T-cell (primary cell): ENCODE measurements at places on chromosomes 13 and 19.

GRCh38 chr13:95250961-95251360 lies 50.3 kb downstream of the ABCC4 start:
- no peak for DNase-seq

DNA sequence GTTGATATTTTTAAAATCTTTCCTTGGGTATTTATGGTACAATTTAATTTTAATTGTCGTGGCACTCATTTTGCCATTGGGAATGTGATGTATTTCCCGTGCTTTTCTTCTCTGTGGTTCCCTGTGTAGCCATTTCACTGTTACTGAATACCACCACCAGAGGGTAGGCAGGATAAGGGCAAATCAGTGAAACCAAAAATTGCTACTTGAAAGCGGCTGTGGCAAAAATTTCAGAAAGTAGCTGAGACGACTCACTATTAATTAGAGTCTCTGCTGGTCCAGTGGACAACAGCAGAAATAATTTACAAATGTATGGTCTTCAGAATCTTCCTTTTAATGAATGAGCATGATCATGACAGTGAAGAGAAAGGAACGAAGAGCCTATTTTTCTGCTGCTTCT lies 34.4 kb upstream of the MIR17HG start:
- no peak for DNase-seq

DNA sequence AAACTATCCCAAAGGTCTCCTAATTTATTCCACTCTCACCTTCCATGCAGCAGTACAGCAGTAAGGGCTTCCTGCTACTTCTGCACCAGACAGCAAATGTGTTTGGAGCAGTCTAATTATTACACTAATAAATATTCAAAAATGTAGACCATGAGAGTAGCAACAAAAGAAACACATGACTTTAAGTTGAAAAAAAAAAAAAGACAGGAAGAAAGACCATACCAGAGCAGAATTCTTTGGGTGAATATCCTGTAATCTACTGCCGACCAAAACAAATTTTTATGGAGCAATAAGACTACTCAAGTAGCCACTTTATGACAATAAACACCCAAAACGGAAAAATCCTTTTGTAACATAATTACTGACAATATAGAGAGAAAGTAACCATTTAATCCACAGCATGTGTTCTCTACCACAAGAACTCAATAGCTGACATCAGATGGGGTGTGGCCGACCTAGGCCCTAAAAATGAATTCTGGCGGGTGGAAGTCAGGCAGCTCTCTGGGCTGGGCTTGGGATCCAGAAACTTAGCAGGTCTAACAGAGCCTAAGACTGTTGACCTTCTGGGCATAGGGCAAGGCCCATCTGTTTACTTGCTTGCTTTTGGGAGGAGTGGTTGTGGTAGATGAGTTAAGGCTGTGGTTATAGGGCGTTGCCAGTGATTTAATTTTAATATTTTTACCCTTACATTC lies 4.6 kb downstream of the KLF12 start:
- peak; percentile 35 for DNase-seq

GRCh38 chr19:33653684-33654083 lies 31.9 kb downstream of the CHST8 start:
- no peak for DNase-seq

DNA sequence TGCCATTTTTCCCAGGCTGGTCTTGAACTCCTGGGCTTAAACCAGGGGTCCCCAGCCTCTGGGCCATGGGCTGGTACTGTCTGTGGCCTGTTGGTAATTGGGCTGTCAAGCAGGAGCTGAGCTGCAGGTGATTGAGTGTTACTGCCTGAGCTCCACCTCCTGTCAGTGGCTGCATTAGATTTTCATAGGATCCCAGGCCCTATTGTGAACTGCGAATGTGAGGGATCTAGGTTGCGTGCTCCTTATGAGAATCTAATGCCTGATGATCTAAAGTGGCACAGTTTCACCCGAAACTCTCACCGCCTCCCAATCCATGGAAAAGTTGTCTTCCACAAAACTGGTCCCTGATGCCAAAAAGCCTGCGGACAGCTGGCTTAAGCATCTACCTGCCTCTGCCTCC lies 16.6 kb upstream of the ZNF536 start:
- DNase-seq: no peak

- DNase-seq: no peak
Observed at GRCh38 chr13:59865398-59865797, 298.3 kb downstream of the DIAPH3 start.

DNA sequence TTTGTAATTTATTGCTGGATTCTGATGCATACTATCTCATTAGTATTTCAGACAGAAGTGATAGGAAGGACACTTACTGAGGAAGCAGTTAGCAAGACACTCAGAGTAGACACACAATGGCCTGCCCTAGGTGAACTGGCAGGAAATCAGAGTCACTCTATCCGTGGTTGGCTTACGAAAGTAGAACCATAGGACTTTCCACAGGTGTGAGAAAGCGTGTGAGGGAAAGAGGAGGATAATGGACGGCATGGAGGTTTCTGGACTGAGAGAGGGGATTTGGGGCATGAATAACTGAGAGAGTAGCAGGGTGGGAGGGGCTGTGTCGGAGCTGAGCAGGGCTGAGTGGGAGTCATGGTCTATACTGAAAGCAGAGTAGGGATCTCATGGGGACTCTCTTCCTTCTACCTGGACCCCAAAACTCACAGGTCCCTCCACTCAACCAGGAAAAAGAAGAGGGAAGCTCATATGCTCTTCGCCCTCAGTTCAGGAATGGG lies 18.7 kb upstream of the EID2 start:
- DNase-seq: peak; percentile 5

DNA sequence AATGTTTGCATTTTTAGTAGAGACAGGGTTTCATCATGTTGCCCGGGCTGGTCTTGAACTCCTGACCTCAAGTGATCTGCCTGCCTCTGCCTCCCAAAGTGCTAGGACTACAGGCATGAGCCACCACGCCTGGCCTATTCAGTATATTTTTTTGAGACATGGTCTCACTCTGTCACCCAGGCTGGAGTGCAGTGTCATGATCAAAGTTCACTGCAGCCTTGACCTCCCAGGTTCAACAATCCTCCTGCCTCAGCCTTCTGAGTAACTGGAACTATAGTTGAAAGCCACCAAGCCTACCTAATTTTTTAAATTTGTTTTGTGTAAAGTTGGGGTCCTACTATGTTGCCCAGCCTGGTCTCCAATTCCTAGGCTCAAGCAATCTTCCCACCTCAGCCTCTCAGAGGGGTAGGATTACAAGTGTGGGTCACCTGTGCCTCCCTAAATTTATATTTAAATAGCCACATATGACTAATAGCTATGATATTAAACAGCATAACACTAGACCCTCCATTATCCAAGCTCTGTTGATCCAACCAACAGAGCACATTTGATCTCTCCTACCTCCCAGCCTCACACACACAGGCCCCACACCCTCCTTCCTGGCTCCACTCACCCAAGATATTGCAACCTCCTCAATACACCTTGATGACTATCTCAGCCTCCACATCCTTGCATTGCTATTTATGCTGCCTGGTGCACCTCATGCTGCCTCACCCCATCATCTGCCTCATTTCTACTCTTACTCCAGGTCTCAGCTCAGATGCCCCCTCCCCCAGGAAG lies 2.1 kb upstream of the CEACAM19 start:
- DNase-seq: no peak

- no peak for DNase-seq
Observed at GRCh38 chr19:56966225-56966696, 125.7 kb upstream of the PEG3 start.

DNA sequence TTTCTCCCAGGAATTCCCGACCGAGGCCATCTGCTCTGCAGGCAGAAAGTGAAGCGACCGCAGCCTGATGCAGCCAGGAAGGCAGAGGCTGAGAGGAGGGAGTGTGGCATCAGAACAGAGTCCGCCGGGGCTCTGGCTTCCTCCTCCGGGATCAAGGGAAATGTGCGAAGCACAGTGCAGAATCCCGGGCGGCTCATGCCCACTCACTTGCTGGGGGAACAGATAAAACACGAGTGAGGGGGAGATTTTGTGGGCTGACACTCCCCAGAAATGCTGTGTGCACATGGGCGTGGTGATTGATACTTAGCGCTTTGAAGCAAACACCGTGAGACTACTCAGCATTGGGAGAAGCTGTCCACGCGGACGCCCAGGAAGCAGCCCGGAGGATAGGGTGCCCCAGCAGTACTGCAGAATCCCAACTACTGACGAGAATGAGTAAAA lies 75.3 kb upstream of the POMP start:
- DNase-seq: no peak

- no peak for DNase-seq
Observed at GRCh38 chr19:34313188-34313587, 51.8 kb upstream of the GPI start.

GRCh38 chr13:47251771-47252170 lies 354.9 kb upstream of the HTR2A start:
- no peak for DNase-seq
